ENCODE measurements at places on chromosomes 1 and 21.

DNA sequence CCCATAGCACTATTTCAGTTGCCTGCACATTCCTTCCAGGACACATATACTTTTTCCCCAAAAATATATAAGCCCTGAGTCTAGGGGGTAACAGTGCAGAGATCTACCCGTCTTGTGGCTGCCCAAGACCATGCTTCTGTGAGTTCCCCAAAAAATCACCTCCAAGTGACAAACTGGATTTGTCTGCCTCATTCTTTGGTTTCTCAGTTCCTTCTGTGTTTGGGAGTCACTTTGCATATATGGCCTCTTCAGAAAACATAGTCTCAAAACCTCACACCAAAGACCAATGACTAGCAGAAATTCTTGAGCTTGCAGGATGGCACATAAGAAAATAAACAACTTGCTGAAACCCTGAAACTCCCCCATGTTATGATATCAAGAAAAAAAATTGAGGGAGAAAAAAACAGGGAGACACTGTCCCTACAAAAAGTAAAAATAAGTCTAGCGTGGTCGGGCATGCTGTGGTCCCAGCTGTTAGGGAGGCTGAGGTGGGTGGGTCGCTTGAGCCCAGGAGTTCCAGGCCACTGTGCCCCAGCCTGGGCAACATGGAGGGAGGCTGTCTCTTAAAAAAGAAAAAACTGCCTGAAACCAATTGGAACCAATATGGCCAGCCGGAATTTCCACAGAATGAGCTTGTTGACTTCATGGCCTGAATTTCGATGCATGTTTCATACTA is 8.0 kb downstream of the JMJD4 start:
- no peak overlapping the region for H3K27ac ChIP-seq
- peaks cover 13% of the 10 kb centered on the region for H3K36me3 ChIP-seq
- no peak overlapping the region for H3K4me3 ChIP-seq
- peaks cover 7% of the 10 kb centered on the region for H3K27me3 ChIP-seq
- peaks cover 28% of the 10 kb centered on the region for H3K4me1 ChIP-seq
- no peak for DNase-seq

GRCh38 chr21:44686000-44686781 is 4.2 kb upstream of the KRTAP12-1 start:
- no peak overlapping the region for H3K4me3 ChIP-seq
- no peaks in the 10 kb centered on the region for H3K36me3 ChIP-seq
- H3K27me3 ChIP-seq = peaks cover 18% of the 10 kb centered on the region
- no peak for DNase-seq

DNA sequence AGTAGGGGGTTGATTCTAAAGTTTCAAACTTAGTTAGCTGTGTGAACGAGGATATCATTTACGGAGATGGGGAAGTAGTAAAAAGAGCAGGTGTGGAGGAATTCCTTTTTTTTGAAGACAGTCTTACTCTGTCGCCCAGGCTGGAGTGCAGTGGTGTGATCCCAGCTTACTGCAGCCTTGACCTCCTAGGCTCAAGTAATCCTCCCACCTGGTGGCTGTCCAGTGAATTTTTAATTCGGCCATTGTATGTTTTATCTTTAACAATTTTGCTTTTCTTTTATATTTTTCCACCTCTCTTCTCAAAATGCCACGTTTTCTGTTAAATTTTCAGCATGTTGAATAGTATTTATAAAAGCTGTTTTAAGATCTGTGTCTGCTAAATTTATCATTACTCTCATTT is 12.3 kb upstream of the CENPF start:
- peaks cover 3% of the 10 kb centered on the region for H3K27me3 ChIP-seq
- no peaks in the 10 kb centered on the region for H3K36me3 ChIP-seq
- H3K4me3 ChIP-seq = no peak overlapping the region
- no peak for DNase-seq
- H3K27ac ChIP-seq = no peak overlapping the region

- no peak overlapping the region for H3K4me3 ChIP-seq
- H3K27me3 ChIP-seq = no peaks in the 10 kb centered on the region
- no peak overlapping the region for H3K27ac ChIP-seq
- H3K36me3 ChIP-seq = no peaks in the 10 kb centered on the region
- H3K4me1 ChIP-seq = no peaks in the 10 kb centered on the region
Measured at GRCh38 chr1:195337646-195338045, 1270.6 kb downstream of the KCNT2 start.

DNA sequence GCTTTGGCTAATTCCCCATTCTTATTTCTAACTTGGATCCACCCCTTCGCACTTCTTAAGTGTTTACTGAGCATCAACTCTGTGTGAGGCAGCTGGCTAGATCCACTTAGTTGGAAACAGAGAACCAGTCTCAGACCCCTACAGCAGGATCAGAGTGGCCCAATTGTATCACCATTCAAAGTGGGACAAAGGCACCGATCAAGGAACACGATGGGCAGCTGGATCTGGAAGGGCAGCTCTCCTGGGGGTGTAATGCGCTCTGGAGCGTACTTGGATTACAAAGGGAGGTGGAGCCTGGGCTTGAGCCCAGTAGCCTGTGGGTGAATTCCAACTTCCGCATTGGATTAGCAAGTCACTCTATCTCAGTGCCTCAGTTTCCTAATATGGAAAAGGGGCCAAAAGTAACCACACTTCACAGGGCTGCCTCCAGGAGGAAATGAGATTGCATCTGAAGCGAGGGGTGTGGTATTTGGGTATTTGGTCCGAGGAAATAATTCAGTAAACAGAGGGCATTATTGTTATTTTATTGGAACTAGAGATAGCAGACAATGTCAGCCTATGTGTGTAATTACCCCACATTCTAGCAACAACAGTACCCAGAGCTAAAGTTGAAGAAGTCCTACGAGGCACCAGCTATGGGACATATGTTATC is 11.9 kb downstream of the ECE1 start:
- H3K4me3 ChIP-seq = no peak overlapping the region
- H3K36me3 ChIP-seq = peaks cover 47% of the 10 kb centered on the region
- no peaks in the 10 kb centered on the region for H3K27me3 ChIP-seq
- peaks cover 56% of the 10 kb centered on the region for H3K4me1 ChIP-seq

DNA sequence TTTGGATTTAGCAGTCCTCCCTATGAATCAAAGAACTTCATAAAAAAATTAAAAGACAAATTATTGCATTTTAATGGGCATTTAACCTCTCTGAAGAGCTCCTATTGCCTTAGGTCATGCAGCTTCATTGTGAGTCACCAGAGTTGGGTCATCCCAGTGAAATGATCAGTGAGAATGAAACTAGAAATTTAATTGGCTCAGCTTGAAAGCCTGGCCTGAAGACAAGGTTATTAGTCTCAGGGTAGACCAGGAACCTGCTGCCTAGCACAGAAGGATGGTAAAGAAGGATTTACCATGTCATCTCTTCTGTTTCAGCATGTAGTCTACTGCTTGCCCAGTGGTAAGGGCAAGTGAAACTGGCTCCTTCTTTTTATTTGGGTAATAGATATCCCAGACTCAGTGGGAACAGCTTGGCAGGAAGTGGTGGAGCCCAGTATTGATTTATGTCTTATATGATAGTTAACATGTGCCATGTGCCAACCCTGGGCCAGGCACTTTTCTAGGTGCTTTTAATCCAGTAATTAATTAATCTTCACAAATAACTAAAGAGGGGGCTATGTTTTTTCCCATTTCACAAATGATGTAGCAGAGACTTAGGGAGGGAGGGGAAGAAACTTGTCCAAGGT is 23.6 kb downstream of the LAMC2 start:
- no peak overlapping the region for H3K27ac ChIP-seq
- peaks cover 1% of the 10 kb centered on the region for H3K4me1 ChIP-seq
- peaks cover 13% of the 10 kb centered on the region for H3K27me3 ChIP-seq
- H3K4me3 ChIP-seq = no peak overlapping the region
- DNase-seq = no peak

DNA sequence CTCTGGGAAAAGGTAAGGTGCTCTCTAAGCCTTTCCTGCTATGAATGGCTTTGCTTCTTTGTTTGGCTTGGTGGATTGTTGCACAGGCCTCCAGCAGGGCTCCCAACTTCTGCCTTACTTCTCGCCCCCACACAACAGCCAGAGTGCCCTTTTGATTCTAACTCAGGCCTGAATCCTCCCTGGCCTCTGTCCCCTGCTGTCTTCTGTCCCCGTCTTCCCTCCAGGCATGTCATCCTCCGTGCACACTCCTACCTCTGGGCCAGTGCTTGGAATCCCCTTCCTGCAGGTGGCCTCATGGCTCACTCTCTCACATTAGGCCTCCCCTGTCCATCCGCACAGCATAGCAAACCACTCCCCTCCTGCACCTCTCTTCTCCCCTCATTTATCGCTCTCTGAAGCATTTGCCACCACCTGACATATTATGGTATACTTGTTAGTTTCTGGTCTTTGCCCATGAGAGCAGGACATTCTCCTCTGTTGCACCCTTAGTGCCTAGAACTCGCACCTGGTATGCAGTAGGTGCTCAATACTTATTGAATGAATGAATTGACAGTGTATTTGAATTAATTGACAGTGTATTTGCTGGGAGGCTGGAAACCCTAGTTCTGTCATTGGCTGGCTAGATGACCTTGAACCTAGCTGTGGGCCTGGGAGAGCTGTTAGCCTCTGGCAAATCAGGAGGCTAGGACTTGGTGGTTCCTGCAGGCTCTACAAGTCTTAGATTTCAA is 2.9 kb downstream of the ZDHHC18 start:
- peak overlapping the region; percentile 98 for H3K4me3 ChIP-seq
- no peak for DNase-seq
- no peaks in the 10 kb centered on the region for H3K27me3 ChIP-seq
- H3K36me3 ChIP-seq = peaks cover 59% of the 10 kb centered on the region
- peaks cover 81% of the 10 kb centered on the region for H3K4me1 ChIP-seq
- peak overlapping the region; percentile 89 for H3K27ac ChIP-seq

- no peak overlapping the region for H3K27ac ChIP-seq
- H3K36me3 ChIP-seq = no peaks in the 10 kb centered on the region
- peaks cover 10% of the 10 kb centered on the region for H3K27me3 ChIP-seq
- DNase-seq = no peak
Measured at GRCh38 chr1:184499616-184500015, 112.8 kb downstream of the C1orf21 start.

- no peak overlapping the region for H3K4me3 ChIP-seq
- H3K27ac ChIP-seq = no peak overlapping the region
- H3K27me3 ChIP-seq = no peaks in the 10 kb centered on the region
Measured at GRCh38 chr1:199804526-199804925, 223.0 kb upstream of the NR5A2 start.

DNA sequence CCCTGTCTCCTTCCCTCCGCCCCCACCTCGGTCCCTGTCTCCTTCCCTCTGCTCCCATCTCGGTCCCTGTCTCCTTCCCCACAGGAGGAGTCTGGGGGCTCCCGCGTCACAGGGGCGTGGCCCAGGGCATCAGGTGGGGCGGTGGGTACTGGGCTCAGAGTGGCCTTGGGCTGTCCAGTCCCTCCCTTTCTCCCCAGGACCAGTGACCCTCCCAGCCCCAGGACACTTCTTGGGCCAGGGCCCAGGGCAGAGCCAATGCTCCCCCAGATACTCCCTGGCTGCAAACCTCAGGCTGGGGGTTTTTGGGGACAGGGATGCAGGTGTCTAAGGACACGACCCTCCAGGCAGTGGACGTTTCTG is 6.8 kb upstream of the RNF223 start:
- H3K4me1 ChIP-seq = peaks cover 6% of the 10 kb centered on the region
- H3K27me3 ChIP-seq = peaks cover 3% of the 10 kb centered on the region
- no peak overlapping the region for H3K27ac ChIP-seq
- no peak for DNase-seq
- H3K36me3 ChIP-seq = no peaks in the 10 kb centered on the region

DNA sequence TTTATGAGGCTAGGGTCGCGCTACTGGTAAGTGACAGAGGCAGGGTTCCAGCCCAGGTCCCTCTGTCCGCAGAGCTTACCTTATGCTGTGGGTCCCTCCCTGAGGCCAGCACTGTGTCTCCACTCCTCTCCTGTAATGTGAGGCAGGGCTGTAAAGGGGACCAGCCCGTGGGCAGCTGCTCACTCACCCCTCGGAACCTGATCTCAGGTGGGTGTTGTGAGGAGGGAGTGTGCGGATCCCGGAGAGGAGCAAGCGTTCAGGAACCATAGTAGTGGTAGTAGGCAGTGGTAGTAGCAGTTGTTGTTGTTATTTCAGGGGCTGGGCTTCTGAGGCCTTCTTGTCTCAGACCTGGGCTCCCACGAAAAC is 1.7 kb downstream of the ZC3H12A start:
- peak overlapping the region; percentile 99 for H3K27ac ChIP-seq
- H3K4me3 ChIP-seq = peak overlapping the region; percentile 98
- H3K36me3 ChIP-seq = peaks cover 55% of the 10 kb centered on the region
- H3K27me3 ChIP-seq = no peaks in the 10 kb centered on the region
- DNase-seq = no peak

DNA sequence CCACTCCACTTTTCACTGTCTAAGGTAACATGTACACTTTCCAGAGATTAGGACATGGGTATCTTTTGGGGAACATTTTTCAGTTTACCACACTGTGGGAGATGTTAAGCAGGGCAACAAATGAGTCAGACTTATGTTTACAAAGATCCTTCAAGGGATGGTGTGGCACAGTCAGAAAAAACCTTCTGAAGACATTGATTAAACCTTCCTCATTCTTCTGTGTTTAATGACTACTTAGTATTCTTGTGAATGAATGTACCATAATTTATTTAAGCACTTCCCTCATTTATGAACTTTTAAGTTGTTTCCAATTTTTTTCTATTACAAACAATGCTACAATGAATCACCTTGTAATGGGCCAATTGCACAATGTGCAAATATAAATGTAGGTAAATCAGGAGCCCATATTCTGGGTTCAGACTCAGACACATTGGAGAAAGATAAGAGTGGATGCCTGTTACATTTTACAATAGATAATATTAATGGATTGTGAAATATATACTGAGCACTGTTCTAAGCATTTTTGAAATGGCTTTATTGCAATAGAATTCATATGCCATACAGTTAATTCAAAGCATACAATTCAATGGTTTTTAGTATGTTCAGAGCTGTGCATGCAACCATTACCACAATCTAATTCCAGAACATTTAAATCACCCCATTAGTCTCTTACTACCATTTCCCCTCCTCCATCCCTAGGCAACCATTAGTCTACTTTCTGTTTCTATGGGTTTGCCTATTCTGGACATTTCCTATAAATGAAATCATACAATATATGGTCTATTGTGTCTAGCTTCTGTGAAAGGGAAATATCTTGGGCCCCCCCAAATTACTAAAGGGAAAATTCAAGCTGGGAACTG is 1.9 kb upstream of the SFT2D2 start:
- no peak overlapping the region for H3K27ac ChIP-seq
- DNase-seq = no peak
- peaks cover 43% of the 10 kb centered on the region for H3K4me1 ChIP-seq

DNA sequence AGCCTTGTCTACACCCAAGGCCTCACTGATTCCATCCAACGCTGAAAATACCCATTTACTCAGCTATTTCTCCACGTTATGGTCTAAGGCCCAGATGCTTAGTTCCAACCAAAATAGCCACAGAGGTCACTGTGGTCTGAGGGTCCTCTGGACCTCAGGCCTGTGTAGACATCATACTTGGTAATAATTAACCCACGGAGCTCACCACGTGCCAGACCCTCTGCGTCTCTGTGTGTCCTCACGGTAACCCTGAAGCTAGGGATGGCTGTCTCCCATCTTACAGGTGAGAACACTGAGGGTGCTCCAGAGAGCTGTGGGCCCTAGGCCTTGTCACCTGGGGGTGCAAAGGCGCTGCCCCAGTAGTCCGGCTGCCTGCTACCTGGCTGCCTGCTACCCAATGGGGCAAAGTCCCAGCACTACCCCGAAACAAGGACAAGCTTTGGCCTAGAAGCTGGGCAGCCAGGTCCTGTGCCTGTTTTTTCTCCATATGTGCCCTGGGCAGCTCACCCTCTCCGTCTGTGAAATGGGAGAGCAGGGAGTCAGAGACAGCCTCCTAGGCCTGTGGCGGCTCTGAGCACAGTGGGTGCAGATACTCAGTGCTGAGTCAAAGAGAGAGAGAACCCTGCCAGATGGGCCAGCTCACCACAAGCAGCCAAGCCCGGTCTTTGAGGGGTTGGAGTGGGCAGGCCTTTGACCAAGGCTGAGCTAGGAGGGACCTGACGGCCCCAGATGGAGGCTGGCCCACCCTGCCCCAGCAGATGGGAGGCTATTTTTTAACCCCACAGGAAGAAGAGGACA is 17.0 kb upstream of the RUNX3 start:
- H3K27ac ChIP-seq = no peak overlapping the region
- H3K4me1 ChIP-seq = peaks cover 77% of the 10 kb centered on the region
- H3K36me3 ChIP-seq = peaks cover 60% of the 10 kb centered on the region
- H3K4me3 ChIP-seq = no peak overlapping the region

Data from activated CD4-positive, alpha-beta memory T cell treated with anti-CD3 and anti-CD28 coated beads, Interleukin-2, amount 10 ng/mL, durations not matched to agents 7 days and 5 days (primary cell).